ENCODE measurements at places on chromosomes 2 and 18.

DNA sequence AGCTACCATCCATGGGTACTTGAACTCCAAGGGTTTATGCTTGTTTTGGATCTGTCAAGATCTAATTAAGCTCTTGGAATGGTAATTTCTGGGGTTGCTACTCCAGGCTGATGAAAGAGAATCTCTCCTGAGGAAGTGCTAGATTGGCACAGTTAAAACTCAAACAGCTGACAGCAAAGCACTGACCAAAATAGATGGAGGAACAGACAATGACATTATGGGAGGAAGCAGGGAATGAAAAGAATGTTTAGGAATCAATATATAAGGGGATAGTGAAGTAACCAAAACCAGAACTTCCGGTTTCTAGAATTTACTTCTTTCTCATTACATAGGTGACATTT, 6.3 kb downstream of the THUMPD2 start:
- peaks cover 5% of the 10 kb centered on the region for H3K4me1 ChIP-seq
- DNase-seq, result no peak
- H3K36me3 ChIP-seq, result no peaks in the 10 kb centered on the region
- H3K27me3 ChIP-seq, result no peaks in the 10 kb centered on the region
- no peak overlapping the region for H3K4me3 ChIP-seq
- H3K27ac ChIP-seq, result no peak overlapping the region

DNA sequence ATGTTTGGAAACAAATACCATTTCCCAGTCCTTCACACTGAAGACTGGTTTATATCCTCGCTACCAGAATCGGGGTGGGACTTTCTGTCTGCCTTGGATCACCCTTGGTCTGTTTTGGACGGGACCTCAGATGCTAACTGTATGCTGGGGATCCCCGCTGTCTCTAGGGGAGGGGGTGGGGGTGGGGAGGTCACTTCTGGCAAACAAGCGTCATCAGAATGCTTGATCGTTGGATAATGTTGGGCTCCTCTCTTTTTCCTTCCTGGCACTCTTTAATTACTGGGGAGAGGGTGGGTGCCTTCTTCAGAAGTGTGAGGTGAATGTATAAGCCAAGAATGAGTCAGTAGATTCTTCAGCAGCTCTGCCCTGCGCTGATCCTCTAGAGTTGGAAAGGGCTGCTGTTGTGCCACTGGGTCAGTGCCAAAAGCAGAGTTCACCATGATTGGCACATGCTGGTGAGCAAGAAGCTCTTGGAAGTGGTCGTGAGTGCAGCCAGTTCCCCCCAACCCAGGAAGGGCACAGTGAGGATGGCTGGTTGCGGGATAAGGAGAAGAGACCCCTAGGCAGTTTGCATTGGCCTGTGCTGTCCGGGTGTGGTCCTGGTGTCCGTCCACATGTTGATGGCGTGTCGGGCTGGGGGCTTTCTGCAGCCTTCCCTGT, 32.2 kb downstream of the DGKD start:
- H3K4me1 ChIP-seq, result no peaks in the 10 kb centered on the region
- H3K27me3 ChIP-seq, result no peaks in the 10 kb centered on the region
- DNase-seq, result no peak

GRCh38 chr2:179335732-179336131, 71.1 kb upstream of the SESTD1 start:
- H3K4me3 ChIP-seq, result no peak overlapping the region
- no peaks in the 10 kb centered on the region for H3K27me3 ChIP-seq
- H3K27ac ChIP-seq, result no peak overlapping the region
- H3K36me3 ChIP-seq, result no peaks in the 10 kb centered on the region

DNA sequence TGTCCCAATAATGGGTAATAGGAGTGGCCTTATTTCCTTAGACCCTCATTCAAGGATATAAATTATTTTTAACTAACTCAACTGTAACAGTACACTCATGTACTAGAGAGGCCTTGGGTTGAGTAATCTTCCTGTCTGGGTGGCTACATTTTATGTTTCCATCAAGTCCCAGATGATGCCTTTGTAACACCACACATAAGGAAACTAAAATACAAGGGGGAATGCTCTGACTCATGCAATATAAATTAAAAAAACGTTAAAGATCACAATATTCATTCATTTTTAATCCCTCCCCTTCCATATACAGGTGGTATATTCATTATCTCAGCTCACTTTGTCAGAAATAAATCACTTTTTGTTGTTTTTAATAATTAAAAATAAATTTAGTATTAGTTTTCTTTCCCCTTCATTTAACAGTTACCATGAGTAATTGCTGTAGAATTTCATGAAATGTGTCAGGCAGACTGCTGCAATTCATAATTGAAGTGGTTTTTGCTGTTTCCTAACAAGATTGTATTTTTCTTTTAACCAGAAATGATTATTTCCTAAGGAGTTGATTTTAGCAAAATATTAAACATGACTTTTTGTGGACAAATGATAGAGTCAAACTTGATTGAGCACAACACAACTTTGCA, 1403.6 kb downstream of the SUCLG1 start:
- no peaks in the 10 kb centered on the region for H3K27me3 ChIP-seq
- no peaks in the 10 kb centered on the region for H3K36me3 ChIP-seq
- H3K27ac ChIP-seq, result no peak overlapping the region
- no peaks in the 10 kb centered on the region for H3K4me1 ChIP-seq

DNA sequence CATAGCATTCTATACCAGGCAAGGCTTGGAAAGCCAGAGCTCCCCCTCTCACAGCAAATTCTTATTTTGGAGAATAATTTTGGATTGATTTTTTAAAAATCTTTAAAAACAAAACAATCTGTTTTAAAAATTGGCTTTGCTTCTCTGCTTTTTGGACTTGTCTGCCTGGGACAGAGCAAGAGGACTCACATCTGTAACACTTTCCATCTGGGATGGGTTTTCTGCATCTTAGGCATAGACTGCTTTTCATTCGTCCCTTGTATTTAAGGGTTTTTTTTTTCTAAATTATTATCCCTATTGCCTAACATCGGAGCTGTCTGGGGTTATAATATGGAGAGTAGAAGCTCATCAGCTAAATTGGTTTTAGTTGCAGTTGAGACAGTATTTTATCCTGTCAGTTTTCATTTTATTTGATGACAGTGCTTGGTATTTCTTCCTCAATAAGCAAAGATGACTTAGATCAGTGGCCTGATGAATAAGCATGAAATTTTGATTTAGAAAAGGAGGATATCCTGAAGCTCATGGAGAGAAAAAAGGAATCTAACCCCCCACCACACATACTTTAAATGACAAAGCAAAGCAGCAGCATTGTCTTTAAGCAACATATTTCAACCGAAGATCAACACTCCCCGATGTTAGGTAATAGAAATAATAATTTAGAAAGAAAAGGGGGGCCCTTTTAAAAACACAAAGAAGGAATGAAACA, 2.3 kb upstream of the FZD7 start:
- no peaks in the 10 kb centered on the region for H3K4me1 ChIP-seq
- no peak for DNase-seq
- peak overlapping the region; percentile 65 for H3K4me3 ChIP-seq
- H3K27me3 ChIP-seq, result no peaks in the 10 kb centered on the region
- H3K36me3 ChIP-seq, result no peaks in the 10 kb centered on the region

- no peaks in the 10 kb centered on the region for H3K36me3 ChIP-seq
- DNase-seq, result no peak
- H3K4me1 ChIP-seq, result no peaks in the 10 kb centered on the region
Measured at GRCh38 chr18:29184654-29185053, 1007.7 kb upstream of the CDH2 start.

DNA sequence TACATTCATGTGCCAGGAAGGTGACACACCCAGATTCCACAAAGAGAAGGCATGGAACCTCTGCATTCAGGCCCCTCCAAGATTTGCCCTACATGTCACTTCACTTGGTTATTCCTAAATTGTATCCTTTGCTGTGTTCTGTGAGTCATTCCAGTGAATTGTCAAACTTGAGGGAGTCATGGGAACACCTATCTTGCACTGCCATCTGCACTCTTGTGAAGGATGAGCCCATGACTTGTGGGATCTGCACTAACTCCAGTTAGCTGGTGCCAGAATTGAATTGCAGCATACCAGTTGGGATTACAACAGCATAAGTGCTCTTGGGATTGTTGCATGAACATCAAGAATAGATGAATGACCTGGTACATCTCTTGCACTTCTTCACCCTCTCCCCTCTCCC, 1288.0 kb upstream of the ZEB2 start:
- no peak overlapping the region for H3K27ac ChIP-seq
- H3K27me3 ChIP-seq, result no peaks in the 10 kb centered on the region
- H3K36me3 ChIP-seq, result no peaks in the 10 kb centered on the region
- H3K4me1 ChIP-seq, result no peaks in the 10 kb centered on the region
- no peak for DNase-seq

- DNase-seq, result no peak
- no peak overlapping the region for H3K27ac ChIP-seq
- H3K27me3 ChIP-seq, result no peaks in the 10 kb centered on the region
Measured at GRCh38 chr2:224347176-224348051, 54.5 kb downstream of the FAM124B start.

DNA sequence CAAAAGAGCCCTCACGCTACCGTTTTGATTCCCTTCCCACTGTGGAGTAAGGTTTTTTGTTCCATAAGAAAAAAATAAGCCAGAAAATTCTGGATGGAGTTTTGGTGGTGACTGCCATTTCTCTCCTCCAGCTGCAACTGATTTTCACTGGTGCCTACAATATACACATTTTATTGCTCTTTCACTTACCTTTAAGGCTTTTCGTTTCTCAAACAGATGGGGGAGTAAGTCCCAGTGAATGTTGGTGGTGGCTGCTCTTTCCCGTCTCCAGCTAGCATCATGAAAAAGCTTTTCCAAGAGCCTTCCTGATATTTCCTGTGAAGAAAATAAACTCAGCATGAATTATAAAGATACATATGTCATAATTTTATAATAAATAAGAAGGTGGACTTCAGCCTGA, 932.5 kb upstream of the PIK3C3 start:
- no peak overlapping the region for H3K27ac ChIP-seq
- no peak for DNase-seq
- H3K27me3 ChIP-seq, result no peaks in the 10 kb centered on the region
- no peak overlapping the region for H3K4me3 ChIP-seq
- no peaks in the 10 kb centered on the region for H3K4me1 ChIP-seq
